Fibroblast of upper back skin (primary cell): ENCODE measurements at places on chromosomes 16 and 17.

DNA sequence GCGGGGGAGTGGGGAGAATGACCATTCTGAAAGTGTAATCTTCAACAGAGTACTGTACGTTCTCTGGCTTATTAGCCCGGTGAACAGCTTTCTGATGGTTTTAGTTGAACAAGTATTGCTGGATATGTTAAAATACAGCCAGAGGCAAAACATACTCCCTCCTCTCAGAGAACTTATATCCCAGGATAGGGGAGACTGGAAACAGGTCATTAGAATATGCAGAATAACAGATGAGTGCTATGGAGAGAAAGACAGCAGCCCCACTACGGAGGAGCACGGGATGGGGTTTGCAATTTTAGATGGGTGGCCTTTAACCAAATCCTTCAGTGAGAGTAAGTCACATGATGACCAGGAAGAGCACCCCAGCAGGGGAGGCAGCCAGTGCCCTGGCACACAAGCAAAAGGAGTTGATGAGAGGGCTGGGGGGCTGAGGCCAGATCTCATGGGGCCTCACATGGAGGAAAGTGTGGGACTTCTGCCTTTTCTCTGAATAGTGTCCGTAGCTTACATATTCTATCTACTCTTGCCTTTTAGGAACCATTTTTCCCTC lies 43.1 kb upstream of the SEC14L1 start:
- no peak for DNase-seq

DNA sequence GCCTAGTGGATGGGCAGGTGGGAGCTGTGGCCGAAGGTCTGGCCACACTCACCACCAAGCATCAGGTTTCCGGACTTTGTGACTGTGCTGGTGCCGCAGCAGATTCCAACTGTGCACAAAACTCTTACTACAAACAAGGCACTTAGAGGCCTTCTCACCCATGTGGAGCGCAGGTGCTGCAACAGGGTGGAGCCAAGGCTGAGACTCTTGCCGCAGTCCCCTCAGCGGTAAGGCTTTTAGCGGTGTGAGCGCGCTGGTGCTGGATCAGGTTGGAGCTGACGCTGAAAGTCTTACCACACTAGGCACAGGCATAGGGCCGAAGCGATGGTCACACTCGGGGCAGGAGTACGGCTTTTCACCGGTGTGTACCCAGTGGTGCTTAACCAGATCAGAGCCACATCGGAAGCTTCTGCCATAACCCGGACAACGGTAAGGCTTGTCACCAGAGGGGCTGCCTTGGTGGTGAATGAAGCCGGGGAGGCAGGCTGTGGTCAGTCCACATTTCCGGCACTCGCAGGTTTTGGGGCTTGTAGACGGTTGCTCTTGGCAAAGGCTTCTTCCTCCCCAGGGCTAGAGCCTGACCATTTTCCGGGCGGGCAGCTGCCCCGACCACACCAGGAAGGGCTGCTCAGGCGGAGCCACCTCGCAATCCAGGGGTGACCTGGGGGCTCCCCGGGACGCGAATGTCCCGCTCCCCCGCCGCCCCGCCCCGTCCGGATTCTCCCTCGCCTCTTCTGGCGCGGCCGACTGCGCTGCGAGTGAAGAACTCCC lies 1.0 kb upstream of the ARMC5 start:
- no peak for DNase-seq

DNA sequence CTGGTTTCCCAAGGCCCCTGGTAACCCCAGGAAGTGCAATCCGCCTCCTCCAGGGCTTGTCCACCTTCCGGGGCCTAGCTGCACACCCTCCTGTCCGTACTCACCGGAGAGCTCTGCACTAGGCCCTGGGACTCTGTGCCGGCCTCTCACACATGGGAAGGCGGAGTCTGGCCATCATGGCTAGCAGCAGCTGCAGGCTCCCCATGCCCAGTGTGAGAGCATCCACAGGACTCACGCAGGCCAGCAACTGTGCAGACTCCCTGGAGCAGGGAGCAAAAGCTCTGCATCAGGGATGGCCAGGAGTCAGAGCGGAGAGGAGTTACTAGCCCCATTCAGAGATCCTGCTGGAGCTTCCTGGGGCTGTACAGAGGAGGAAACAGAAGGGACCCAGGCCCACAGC lies 20.2 kb downstream of the FOXN1 start:
- DNase-seq: no peak

GRCh38 chr16:56983211-56983751 lies 6.1 kb upstream of the NLRC5 start:
- DNase-seq: no peak

GRCh38 chr17:49848019-49848473 lies at the start of gene TAC4:
Gene TAC4 (minus strand): TSS chr17:49848069. CDS start chr17:49848017, 52 bp downstream.
- DNase-seq: no peak

- no peak for DNase-seq
These were observed 394.7 kb downstream of the WWOX start for GRCh38 chr16:78494105-78494504.

DNA sequence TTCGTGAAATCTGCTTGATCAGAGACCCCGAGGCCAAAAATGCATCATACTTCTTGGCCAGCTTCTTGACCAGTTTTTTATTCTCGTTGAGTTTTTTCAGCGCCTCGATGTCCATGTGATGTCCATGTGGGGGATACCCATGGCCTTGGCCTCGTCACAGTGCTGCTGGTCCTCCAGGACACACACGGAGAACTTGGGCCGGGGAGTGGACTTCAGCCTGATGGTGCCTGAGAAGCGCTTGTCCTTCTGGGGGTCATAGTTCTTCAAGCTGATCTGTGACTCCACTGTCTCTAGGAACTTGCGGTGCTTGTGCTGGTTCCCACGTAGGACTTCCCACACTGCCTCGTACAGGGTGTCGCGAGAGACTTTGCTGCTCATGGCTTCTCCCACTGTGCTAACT lies 16.7 kb downstream of the COX4I1 start:
- no peak for DNase-seq

DNA sequence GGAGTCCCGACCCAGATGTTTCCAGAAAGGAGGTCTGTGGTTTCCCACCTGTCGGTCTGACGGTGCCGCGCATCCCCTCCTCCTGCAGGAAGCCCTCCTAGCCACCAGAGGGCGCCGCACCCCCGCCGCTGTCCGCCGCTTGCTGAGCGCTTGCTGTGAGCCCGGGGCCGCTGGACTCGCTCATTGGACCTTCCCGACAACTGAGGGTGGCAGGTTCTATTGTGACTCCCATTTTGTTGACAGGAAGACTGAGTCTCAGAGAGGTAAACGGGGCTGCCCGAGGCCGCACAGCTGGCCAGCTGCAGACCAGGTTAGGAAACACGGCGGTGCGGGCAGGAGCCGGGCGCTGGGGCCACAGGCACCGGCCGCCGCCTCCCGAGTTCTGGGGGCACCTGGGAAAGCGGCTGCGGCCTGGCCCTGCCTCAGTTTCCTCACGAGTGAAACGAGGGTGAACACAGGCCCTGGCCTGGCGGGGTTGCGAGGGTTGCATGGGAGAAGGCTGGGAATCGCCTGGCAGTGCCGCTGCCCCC lies 191.1 kb upstream of the CIBAR2 start:
- DNase-seq: peak; percentile 45
